ENCODE measurements at places on chromosomes 7 and 10.

- no peak for DNase-seq
Observed at GRCh38 chr10:104342941-104343411, 4.7 kb upstream of the ITPRIP start.

GRCh38 chr7:99210265-99210970 is 2.5 kb upstream of the KPNA7 start:
- no peak for DNase-seq

DNA sequence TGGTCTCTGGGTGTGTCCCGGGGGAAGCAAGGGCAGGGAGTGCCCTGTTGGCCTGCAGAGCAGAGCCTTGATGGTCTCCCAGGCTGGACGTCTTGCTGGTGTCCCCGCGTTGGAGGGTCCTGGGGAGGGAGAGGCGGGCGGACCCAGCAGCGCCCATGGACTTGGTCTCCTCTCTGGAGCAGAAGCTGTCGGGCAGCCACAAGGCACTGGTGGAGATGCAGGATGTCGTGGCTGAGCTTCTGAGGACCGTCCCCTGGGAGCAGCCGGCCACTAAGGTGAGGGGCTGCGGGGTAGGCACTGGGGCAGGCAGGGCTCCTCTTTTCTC is 20.9 kb downstream of the TTYH3 start:
- DNase-seq: no peak

- no peak for DNase-seq
Observed at GRCh38 chr7:158128572-158128971, 459.1 kb downstream of the PTPRN2 start.

- no peak for DNase-seq
Observed at GRCh38 chr7:97844036-97844435, 28.2 kb downstream of the ASNS start.

DNA sequence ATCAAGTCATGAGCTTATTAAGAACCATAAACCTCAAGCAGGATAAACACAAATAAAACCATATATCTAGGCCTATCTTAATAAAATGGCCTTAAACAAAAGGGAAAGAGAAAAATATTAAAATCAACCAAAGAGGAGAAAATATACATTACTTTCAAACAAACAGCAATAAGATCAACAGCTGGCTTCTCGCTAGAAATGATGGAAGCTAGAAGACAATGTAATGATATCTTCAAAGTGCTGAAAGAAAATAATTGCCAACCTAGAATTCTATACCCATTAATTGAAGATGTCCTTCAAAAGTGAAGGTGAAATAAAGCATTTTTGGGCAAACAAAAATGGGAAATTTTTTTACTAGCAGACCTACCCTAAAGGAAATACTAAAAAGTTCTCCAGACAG is 142.9 kb upstream of the PODXL start:
- no peak for DNase-seq

DNA sequence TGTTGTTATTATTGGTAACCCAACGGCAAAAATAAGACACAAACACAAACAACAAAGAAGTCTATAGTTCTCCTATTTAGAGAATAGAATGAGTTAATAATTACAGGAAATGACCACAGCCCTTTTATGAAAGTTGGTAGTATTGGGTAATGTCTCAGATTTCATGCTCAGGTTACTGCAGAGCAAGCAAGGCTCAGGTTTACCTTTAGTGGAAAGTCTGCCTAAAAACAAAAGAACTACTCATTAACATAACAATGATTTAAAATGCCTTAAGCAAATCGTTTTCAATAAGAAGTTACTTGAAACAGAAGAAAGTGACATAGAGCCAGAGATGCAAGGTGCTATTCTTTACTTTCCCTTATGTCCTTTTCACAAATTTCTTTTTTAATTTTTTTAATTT is 441.2 kb downstream of the PLXDC2 start:
- DNase-seq: no peak

DNA sequence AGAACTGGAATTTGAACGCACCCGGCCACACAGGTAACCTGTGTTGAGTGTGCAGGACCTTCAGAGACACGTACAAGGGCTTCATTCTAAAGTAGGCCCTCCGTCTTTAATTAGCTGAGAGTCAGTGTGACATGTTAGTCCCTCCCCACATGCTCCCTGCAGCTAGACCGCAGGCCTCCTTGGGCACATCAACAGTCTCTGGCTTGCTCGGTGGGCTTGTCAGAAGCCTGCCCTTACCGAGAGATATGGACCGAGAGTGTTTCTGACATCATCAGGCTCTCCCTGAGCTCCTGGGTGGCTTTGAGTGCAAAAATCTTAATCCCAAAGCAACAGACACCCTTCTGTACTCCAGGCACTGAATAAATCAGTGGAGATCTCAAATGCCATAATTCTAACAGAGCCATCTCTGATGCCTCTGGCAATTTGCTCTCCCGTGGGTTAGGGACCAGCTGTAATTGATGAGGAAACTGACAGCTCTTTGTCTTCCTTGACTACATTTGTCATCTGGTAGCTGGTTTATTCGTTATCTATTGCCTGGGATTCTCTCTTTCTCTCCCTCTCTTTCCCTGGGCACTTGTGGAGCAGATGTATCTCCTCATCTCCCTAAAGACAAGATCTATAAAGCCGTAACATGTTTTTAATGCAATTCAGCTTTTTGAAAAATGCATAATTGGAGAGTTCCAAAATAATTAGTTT is 850.6 kb downstream of the TYW1 start:
- no peak for DNase-seq

DNA sequence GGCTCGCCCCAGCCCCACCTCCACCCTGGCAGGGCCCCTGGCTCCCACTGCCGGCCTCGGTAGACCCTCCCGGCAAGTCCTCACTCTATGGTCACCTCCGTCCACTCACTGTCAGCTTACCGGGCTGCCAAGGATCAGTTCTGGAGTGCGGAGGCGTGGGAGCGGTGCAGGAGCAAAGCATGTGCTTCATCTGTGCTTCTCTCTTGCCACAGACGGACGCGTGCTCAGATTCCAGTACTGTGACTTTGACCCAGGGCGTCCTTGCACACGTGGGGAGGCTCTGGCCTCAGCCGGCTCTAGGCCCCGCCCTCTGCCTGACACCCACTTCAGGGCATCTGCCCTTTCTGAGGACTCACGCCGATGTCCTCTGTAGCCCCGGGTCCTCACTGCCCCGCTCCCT is 547.5 kb upstream of the FOXK1 start:
- DNase-seq: no peak

- DNase-seq: no peak
Observed at GRCh38 chr7:25187932-25188331, 40.4 kb downstream of the NPVF start.

- no peak for DNase-seq
Observed at GRCh38 chr10:29643771-29644501, 9.2 kb upstream of the SVIL start.

- no peak for DNase-seq
Observed at GRCh38 chr10:62471711-62472110, 97.5 kb downstream of the ZNF365 start.

DNA sequence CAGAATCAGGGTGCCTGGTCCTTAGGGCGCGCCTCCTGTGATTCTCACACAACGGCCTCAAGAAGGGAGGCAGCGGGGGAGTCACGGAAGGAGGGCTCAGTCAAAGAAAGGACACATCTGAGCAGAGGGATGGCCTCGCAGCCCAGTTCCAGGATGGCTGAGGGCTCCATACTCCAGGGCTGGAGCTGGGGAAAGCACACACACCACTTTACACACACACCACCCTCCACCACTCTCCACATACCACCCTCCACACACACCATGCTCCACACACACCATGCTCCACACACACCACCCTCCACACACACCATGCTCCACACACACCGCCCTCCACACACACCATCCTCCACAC is 22.2 kb downstream of the PRKAG2 start:
- no peak for DNase-seq

DNA sequence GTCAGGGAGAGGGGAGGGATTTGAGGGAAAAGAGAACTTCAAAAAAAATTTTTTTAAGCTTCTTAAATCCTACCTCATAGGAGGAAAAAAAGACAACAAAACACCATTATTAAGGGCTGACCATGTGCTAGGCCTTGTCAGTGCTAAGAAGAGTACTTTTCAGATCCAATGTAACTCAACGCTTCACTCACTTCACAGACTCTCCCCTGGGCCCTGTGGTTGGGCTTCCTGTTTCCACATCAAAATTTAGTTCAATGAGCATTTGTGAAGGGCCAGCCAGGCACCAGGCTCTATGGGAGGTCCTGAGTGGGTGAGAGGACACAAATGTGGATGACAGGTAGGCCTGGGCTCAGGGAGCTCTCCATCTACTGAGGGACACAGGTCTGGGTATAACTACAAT is 249.8 kb downstream of the PTEN start:
- DNase-seq: no peak

- no peak for DNase-seq
Observed at GRCh38 chr7:28587211-28587610, 174.9 kb downstream of the CREB5 start.

- DNase-seq: no peak
Observed at GRCh38 chr7:5063698-5064097, 18.0 kb downstream of the RBAK start.

GRCh38 chr7:130297628-130298543 is 4.9 kb downstream of the CPA4 start:
- peak; percentile 93 for DNase-seq

GRCh38 chr10:103262229-103262628 is 14.7 kb upstream of the INA start:
- no peak for DNase-seq

- no peak for DNase-seq
Observed at GRCh38 chr10:3749600-3749999, 35.4 kb downstream of the KLF6 start.

DNA sequence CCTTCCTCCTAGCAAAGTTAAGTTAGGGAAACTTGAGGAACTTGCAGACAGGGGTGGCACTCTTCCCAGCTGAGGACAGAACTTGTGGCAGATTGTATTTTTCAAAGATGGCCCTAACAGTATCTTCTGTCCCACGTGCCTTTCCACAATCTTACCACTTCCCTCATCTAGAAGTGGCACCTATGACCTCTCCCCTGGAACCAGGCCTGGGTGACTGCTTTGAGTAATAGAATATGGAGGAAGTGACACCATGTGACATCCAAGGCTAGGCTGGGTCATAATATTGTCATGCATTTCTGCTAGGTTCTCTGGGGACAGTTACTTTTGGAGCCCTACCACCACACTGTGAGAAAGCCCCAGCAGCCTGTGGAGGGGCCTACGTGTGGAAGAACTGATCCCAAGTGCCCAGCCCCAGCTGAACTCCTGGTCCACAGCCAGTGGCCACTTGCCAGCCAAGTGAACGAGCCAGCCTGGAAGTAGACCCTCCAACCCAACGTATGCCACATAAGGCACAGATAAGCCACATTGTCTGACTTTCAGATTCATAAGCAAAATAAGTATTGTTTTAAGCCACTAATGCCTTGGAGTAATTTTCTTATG is 193.7 kb downstream of the PTPN20 start:
- DNase-seq: no peak

- DNase-seq: no peak
Observed at GRCh38 chr7:45696476-45696875, 122.3 kb downstream of the ADCY1 start.

DNA sequence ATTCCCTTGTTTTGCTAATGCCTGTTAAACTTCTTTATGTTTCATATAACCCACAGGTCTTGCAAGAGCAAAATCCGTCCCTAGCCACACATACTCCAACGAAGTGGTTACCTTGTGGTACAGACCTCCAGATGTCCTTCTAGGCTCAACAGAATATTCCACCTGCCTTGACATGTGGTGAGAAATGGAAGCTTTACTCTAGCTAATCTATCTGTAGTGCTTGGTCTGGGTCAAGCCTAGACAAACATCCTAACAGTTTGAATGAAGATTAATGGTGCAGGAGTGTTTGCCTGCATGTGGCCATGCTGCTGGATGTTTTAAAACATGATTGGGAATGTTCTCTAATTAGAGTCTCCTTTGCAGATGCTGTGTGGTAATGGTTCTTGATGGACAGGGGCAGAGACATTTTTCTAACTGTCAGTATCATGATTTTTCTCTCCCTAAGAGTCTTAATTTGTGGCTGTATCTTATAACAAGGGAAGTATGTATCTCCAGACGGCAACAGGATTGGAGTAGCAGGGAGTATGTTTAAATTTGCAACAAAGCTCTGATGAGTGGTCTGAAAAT is 308.5 kb upstream of the FZD1 start:
- peak; percentile 93 for DNase-seq

- no peak for DNase-seq
Observed at GRCh38 chr10:56370217-56371113, 9.4 kb upstream of the ZWINT start.

DNA sequence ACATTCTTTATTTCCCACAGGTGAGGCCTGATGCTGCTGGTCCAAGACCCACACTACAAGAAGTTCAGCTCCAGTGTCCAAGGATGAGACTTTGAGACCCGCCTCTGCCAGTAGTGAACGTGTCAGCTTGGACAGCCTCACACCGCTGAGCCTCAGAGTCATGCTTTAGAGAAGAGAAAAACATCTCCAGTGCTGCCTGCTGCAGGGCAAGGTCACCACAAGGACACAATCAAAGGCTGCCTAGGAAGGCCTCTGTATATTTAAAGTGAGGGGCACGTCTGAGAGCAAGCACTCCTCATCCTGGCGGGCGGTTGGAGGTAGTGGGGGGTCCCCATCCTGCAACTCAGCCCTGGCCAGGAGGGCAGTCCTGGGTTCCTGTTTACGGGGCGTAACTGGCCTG is 19.3 kb downstream of the FGFR2 start:
- DNase-seq: no peak

DNA sequence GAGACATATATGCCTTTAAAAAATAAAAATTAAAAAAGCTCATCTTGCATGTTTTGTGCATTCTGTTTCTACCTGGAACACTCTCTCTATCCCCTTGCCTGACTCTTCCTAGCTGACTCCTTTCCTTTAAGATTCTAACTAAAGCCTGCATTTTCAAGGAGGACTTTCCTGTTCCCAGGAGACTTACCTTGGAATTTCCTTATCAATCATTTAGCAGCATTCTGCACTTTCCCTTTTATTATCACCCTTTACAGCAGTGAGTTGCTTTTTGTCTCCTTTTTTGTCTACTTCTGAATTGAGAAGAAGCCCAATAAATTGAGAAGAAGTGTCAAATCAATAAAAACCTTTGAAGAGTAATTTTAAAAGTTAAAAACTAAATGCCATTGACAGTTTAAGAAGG is 142.2 kb upstream of the TMEM196 start:
- DNase-seq: no peak

DNA sequence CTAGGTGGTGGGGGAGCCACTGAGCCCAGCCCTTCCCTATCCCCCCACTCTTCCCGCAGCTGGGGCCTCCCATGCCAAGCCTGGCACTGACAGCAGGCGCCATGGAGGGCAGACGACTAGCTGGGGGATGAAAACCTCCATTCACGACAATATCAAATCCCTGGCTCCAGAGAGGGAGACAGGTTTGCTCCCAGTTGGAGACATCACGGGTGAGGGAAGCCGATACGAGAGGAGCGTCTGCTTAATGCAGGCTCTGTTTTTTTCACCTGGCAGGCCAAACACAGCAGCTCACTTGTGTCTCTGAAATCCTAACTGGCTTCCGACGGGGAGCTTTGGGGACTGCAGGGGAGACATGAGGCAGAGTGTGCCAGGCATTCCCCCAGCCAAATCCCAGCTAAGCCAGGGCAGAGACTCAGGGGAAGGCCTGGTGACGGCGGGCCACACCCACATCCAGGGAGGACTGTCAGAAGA is 307.4 kb upstream of the ZMIZ1 start:
- DNase-seq: no peak

GRCh38 chr7:19117870-19118608 is 603 bp upstream of the TWIST1 start:
- DNase-seq: no peak

All from NCI-H187 treated with DMSO at 0.1 percent for 48 hours (cell line).